ENCODE measurements at places on chromosomes 12 and 14.

DNA sequence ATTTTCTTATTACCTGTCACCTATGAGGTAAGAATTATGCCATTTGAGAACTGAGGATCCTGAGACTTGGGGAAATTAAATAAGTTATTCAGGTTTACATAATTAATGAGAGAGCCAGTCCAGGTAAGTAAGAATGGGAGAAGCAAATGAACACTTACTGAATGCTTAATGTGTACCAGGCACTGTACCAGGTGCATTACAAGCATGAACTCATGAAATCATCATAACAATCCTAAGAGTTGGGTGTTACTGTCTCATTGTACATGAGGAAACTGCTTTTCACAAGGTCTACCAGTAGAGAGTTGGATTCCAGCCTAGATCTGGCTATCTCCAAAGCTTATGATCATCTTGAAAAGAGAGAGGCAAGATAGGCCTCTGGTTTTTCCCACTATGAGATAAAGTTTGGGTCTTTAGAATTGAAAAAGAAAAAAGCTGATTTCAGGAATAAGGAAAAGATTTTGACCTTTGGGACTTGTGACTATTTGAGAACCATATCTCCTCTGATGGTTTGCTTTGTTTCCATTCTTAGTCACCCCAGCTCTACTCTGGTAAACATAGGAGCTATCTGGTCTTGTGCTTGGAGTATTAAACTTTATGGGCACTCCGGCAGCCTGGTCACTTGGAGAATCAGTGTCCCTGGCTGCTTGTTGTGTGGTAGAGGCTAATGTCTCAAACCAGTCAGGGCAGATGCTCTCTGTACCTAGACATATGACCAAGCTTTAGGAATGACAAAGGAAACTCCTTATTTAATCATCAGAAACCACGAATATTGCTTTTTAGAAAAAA is 48.0 kb downstream of the PTHLH start:
- DNase-seq, result no peak

DNA sequence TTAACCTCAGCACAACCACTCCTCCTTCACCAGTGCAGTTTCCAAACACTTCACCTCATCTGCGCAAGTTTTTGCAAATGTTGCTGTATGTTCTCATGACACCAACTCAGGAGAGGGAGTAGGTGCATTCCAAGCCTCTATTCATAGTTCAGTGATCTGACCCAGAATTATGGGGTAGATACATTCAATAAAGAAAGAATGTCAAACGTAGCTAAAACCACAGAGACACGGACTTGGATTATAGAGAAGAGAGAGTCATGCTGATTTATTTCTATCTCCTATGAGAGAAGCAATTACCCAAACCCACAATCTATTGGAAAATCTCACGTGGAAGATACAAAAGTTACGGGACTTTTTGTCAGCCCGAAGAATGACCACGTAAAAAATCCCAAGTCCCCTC is 1006.0 kb upstream of the TMEM132C start:
- no peak for DNase-seq

DNA sequence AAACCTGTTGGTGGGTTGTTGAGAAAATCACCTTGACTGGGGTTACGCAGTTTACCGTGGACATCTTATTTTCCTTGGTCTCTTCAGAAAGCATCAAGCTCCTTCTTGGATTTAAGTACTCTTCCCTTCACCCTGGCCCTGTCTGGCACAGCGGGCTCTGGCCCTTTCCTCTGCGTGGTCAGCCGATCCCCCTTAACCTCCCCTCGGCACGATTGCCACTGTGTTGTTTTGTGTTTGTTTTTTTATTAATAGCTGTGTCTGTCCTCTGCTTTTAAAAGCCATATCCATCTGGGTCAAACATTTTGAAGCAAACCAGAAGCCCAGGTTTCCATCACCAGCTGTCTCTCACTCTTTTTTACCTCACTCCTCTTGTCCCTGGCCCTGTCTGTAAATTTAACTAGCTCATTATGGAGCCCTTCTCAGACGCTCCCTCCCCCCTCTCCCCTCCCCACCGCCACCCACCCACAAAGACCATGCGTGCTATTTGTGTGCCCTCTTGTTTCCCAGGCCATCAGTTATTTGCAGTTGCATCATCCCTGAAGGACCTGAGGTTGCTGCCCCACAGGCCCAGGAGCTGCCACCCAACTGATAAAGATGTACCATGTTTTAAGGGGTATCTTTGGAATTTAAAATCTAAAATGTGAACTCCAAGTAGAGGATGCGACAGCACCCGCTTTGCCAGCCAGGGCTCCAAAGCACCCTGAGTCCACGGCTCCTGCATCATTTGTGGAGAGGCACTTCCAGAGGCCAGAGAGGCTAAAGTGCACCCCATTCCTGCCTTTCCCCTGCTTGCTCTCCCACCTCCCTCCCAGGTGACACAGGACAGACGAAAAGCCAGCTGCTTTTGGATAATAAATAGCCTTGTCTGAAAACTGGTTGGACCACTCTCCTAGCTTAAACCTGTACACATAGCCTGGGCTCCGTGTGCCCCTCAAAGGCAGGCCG is 3.9 kb downstream of the BCL11B start:
- DNase-seq, result peak; percentile 53

GRCh38 chr12:113134071-113134470 is 1.5 kb downstream of the RASAL1 start:
- no peak for DNase-seq

DNA sequence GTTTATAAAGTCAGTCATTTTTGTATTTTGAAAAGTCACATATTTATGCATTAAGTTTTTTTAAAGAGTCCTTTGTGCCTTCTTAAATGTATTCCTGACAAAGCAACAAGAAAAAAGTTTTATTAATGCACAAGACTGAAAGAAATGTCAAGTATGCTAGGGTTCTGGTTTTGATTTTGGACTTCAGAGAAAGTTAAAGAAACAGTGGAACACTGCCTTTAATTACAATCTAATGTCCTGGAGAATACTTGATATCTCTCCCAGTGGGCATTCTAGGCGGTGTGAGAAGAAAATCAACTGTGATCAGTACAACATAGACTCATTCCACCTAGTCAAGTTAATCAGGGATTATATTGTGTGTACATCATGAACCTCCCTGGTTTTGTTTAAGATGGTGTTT is 49.9 kb downstream of the PRICKLE1 start:
- no peak for DNase-seq

GRCh38 chr12:3242199-3242863 is 165.2 kb downstream of the TSPAN9 start:
- no peak for DNase-seq

GRCh38 chr14:31164115-31164514 is 43.5 kb downstream of the HECTD1 start:
- DNase-seq, result no peak

DNA sequence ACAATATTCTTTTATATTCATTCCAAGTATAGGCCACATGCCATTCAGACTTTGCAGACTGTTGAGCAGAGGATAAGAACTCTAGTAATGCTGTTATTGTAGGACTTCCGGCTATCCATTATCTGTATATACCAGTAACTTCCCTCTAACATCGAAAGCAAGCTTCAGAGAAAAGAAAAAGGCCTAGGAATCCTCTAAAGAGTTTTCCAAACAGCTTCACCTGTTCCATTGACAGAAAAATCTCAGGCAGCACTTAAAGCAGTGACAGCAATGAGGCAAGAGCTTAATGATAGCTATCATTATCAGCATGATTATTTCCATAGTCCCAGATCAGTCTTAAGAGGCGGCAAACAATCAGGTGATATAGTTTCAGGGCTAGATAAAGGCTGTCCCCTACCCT is 1.8 kb downstream of the CPNE8 start:
- DNase-seq, result no peak

GRCh38 chr12:59699421-59700152 is 103.8 kb downstream of the SLC16A7 start:
- DNase-seq, result no peak

DNA sequence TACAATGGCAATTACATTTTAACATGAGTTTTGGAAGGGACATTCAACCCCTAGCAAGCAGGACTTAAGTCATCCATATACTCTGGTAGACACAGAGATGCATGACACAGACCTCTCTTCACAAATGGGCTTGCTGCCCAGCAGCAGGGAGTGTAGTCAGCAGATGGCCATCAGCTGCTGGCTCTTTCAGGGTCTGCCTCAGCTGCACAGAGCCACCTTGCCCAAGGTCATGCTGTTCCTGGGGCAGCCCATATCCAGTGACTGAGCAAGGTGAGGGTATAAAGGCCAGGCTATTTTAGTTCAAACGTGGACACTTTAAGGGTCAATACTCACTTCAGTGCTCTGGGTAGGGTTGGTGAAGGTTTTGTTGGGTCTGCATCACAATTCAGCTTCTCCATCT is 58.3 kb upstream of the JDP2 start:
- no peak for DNase-seq

GRCh38 chr14:55697414-55697861 is 117.4 kb downstream of the KTN1 start:
- DNase-seq, result no peak

DNA sequence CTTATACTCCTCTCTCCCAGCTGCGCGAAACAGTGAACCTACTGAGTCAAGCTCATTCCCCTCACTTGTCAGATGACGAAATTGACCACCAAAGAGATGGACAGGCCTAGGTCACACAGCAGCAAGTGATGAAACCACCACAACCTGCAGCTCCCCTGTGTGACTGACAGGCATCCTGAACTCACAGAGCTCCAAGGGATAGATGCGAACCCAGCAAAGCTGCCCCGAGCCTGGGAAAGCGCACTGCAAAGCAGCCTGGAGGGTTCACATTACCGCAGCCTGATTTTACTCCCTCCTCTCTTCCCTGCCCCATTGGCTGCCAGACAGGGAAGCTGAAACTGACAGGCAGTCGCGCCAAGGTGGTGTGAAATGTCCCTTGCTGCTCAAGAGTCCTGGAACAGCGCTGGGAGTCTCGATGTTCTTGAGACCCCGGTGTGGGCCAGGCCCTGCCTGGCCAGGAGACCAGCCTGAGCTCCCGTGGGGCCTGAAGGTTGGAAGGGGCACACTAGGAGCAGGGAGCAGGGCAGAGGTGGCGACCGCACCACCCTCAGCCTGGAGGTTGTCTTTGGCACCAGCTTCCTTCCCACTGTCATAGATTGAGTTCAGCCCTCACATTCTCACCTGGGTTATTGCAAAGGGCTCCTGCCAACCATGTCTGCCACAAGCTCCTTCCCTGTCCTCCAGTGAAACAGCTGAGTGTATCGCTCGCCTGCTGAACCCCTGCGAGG is 36.3 kb downstream of the SNRNP35 start:
- DNase-seq, result no peak

GRCh38 chr14:76653875-76654572 is 107.2 kb upstream of the VASH1 start:
- no peak for DNase-seq

DNA sequence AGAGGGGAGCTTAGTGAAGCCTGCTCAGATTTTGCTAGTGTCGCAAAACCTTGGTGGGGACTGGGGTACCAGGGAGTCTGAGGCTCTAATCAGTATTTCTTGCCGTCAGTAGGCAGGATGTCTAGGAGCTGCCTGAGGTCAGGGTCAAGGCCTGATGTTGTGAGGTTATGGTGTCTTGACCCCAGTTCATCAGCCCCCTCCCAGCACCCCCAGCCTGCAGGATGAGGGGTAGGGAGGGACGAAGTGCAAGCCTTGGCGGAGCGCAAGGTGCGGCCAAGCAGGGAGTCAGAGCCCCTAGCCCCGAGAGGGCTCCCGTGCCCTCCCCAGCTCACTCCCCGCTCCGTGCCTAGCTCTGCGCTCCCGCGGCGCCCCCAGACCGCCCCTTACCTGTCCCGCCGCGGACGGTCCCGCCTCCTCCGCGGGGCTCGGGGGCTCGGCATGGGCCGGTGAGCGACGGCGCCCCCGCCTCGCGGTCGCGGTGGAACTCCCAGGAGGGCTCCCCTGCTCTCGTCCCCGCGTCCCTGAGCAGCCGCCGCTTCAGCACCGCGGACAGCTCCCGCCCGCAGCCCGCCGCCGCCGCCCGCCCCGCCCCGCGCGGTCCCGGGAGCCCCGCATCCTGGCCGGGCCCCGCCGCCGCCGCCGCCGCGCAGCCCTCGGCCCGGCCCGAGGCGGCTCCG is 347 bp downstream of the SYNDIG1L start:
- peak; percentile 59 for DNase-seq

DNA sequence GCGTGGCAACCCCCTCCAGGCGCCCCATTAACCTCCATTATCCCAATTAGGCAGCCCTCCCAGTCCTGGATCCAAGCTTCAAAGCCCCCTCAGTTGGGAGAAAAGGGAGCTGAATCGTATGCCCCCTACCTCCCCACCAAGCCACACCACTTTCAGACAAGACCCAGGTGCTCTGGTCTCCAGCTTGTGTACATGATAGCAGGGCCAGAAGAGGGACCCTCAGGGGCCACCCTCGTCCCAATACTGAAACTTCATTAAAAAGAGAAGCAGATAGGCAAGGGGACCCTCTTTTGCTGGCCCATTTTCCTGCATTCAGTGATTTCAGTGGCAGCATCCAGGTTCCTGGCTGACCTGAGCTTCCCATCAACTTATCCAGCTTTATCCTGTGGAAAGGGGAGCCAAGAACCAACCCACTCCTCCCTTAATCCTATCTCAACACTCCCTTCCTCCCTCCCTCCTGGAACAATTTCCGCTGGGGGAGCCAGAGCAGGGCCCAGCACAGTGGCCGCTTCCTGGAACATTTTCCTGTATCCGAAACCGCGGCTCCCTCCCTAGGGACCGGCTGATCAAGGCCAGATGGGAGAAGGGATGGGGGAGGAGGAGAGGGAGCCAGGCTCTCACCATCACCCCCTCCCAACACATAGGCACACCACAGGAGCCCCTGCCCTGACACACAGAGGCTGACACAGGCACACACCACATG is 9.5 kb upstream of the SP7 start:
- no peak for DNase-seq

- no peak for DNase-seq
These were observed 422.9 kb upstream of the OR4E1 start for GRCh38 chr14:22096514-22096895.

- DNase-seq, result no peak
These were observed 149.0 kb upstream of the NAV3 start for GRCh38 chr12:77681726-77682125.

- no peak for DNase-seq
These were observed 313.9 kb downstream of the BCL11B start for GRCh38 chr14:98958048-98958631.

- no peak for DNase-seq
These were observed 233.2 kb upstream of the AMIGO2 start for GRCh38 chr12:47312808-47313426.

- no peak for DNase-seq
These were observed 8.8 kb upstream of the KCNK13 start for GRCh38 chr14:90053044-90053443.

DNA sequence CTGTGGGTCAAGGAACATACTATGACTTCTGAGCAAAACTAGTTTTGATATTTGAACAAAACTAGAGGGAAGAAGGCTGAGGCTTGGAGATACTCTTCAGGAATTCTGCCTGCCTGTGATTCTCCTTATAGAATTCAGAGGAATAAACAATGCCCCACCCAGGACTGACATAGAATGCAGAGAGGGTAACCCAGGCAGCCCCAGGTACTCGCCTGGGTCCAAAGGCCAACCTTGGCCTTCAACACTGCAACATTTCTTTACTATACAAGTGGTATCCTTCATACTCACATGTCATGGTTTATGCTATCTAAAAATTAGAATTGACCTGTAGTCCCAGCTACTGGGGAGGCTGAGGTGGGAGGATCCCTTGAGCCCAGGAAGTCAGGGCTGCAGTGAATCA is 217.0 kb upstream of the FOXN3 start:
- no peak for DNase-seq
